Activated CD4-positive, alpha-beta memory T cell treated with anti-CD3 and anti-CD28 coated beads for 36 hours (primary cell): ENCODE measurements at places on chromosomes 1 and 21.
A peak's percentile ranks its signal among the peaks of the same experiment; 100 is the strongest.

GRCh38 chr1:11499601-11500331 lies 20.8 kb downstream of the DISP3 start:
- H3K4me3 ChIP-seq: no peak overlapping the region
- no peak overlapping the region for H3K27ac ChIP-seq
- peaks cover 10% of the 10 kb centered on the region for H3K27me3 ChIP-seq
- no peak for DNase-seq

- peaks cover 7% of the 10 kb centered on the region for H3K27me3 ChIP-seq
- H3K27ac ChIP-seq: no peak overlapping the region
- DNase-seq: no peak
- H3K36me3 ChIP-seq: no peaks in the 10 kb centered on the region
Measured at GRCh38 chr1:232868793-232869491, 63.7 kb downstream of the MAP10 start.

- no peak overlapping the region for H3K4me3 ChIP-seq
- DNase-seq: no peak
- peaks cover 11% of the 10 kb centered on the region for H3K27me3 ChIP-seq
- H3K27ac ChIP-seq: no peak overlapping the region
- H3K4me1 ChIP-seq: no peaks in the 10 kb centered on the region
Measured at GRCh38 chr1:29648026-29648425, 411.7 kb downstream of the PTPRU start.

GRCh38 chr1:86064899-86065298 lies 91.7 kb downstream of the COL24A1 start:
- H3K36me3 ChIP-seq: no peaks in the 10 kb centered on the region
- no peak overlapping the region for H3K27ac ChIP-seq
- no peak for DNase-seq
- no peak overlapping the region for H3K4me3 ChIP-seq
- no peaks in the 10 kb centered on the region for H3K27me3 ChIP-seq

DNA sequence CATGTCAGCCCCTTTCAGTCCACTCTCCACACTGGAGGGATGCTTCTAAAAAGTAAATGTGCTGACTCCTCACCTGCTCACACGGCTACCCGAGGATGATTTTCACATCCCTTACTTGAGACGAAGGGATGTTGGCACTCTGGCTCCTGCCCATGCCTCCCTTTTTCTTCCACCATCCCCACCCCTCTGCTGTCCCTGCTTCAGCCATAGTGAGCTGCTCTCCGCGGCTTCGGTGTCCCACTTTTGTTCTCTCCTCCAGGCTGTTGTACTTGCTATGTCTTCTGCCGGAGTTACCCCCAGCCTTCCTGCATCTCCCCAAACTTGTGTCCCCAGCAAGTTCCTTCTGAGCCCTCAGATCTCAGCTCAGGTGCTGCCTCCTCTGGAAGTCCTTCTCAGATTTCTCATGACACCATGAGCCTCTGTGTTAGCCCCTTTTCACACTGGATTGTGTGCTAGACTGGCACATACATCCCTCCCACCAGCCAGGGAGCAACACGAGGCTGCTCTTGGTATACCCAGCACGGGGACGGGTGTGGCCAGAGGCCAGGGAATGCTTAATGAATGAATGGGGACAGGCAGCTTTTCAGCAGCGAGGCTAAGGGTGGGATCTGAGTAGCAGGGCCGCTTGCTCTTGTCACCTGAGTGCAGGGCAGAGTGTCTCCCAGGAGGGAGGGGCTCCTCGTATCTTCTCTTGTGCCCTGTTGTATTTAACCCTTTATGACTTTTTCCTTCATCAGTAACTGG lies 1.3 kb downstream of the ACOT11 start:
- DNase-seq: no peak
- H3K27ac ChIP-seq: no peak overlapping the region
- no peaks in the 10 kb centered on the region for H3K36me3 ChIP-seq
- H3K4me3 ChIP-seq: no peak overlapping the region
- no peaks in the 10 kb centered on the region for H3K4me1 ChIP-seq

- H3K36me3 ChIP-seq: peaks cover 3% of the 10 kb centered on the region
- H3K4me3 ChIP-seq: no peak overlapping the region
- peaks cover 6% of the 10 kb centered on the region for H3K27me3 ChIP-seq
- H3K27ac ChIP-seq: no peak overlapping the region
- DNase-seq: peak; percentile 23
Measured at GRCh38 chr1:183962903-183963302, 74.6 kb downstream of the COLGALT2 start.

GRCh38 chr1:54229281-54229891 lies 29.4 kb downstream of the MRPL37 start:
- H3K4me1 ChIP-seq: peaks cover 39% of the 10 kb centered on the region
- no peaks in the 10 kb centered on the region for H3K27me3 ChIP-seq
- peak; percentile 62 for DNase-seq
- peak overlapping the region; percentile 11 for H3K27ac ChIP-seq

DNA sequence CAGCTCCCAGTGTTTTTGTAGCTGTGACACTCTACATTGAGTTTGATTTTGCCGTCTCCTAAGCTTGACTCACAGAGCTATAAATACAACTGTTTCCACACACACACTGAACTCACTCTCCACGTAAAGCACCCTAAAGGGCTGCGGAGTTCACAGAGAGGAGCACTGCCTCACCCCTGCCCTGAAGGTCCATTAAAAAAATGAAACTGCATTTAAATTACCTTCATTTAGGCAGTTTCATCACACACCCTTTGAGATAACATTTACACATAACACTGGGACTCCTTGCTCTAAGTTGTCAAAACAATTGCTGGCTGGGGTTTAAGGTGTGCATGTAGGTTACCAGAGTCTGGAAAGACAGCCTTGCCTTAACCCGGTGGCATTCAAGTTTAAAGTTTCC lies 137.1 kb upstream of the MAGI3 start:
- DNase-seq: no peak
- H3K27me3 ChIP-seq: peaks cover 5% of the 10 kb centered on the region
- H3K4me3 ChIP-seq: no peak overlapping the region
- no peak overlapping the region for H3K27ac ChIP-seq

DNA sequence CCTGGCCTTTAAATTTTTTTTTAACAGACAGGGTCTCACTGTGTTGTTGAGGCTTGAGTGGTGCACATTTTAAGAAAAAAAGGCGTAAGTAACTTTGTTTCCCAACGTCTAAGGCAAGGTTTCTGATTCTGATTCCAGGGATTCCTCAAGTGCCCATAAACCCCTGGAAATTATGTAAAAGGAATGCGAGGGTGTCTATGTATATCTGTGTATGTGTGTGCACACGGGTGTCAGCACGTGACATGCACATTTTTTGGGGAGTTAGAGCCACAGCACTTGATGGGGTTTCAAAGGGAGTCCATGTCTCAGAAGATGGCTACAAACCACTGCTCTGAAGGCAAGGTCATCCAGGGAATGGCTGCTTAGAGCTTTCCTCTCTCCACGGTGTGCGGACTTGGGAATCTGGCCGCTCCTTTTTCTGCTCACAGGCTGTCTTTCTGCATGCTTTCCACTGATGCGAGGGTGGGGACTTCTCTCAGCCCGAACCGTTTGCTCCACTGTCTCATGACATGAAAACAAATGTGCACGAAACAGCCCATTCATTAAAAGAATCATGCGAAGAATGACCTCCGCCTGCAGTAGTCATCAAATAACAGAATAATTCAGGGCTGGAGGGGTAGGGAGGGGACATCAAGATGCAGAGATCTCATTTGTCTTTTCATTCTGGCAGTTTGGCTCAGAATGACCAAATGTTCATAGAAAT lies 18.7 kb upstream of the RERE start:
- H3K36me3 ChIP-seq: no peaks in the 10 kb centered on the region
- no peaks in the 10 kb centered on the region for H3K27me3 ChIP-seq
- no peak overlapping the region for H3K27ac ChIP-seq

- H3K36me3 ChIP-seq: no peaks in the 10 kb centered on the region
- no peak overlapping the region for H3K27ac ChIP-seq
- no peaks in the 10 kb centered on the region for H3K27me3 ChIP-seq
- H3K4me1 ChIP-seq: peaks cover 5% of the 10 kb centered on the region
- H3K4me3 ChIP-seq: no peak overlapping the region
Measured at GRCh38 chr1:103448560-103448959, 76.9 kb upstream of the RNPC3 start.

DNA sequence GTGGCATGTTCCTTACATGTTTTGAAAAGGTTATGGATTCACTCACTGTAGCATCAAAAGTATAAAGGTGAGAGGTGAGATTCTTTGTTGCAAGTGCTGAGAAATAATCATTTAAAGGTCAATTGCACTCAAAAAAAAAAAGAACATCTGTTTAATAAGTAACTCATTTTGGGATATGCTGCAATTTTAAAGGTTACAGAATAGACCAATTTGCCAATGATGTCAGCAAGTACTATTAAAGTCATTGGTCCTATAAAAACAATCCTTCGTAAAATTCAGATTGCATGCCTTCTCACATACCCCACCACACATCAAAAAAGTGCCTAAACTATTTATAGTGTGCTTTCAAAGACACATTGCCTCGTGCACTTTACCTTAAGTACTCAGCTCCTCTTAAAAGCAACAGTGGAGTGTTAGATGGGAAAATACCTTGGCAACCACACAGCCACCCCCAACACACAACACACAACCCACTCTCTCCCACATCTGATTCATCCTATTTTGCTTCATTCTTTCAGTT lies 218.2 kb upstream of the ADGRL2 start:
- no peak overlapping the region for H3K27ac ChIP-seq
- no peak overlapping the region for H3K4me3 ChIP-seq
- peak; percentile 10 for DNase-seq
- no peaks in the 10 kb centered on the region for H3K4me1 ChIP-seq

GRCh38 chr1:109264379-109264755 lies 15.0 kb downstream of the CELSR2 start:
- no peaks in the 10 kb centered on the region for H3K36me3 ChIP-seq
- H3K4me3 ChIP-seq: no peak overlapping the region

GRCh38 chr21:31870472-31871193 lies 2.2 kb upstream of the HUNK start:
- H3K4me1 ChIP-seq: peaks cover 6% of the 10 kb centered on the region
- no peak for DNase-seq

DNA sequence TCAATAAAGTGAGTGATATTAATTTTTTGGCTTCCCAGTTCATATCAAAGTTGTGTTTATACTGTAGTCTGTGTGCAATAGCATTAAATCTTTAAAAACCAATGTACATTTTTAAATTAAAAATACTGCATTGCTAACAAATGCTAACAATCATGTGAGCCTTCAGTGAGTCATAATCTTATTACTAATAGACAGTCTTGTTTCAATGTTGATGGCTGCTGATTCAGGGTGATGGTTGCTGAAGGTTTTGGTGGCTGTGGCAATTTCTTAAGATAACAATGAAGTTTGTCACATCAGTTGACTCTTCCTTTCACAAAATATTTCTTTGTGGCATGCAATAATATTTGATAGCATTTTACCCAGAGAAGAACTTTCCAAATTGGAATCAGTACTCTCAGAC lies 109.0 kb downstream of the ZMYM4 start:
- no peaks in the 10 kb centered on the region for H3K4me1 ChIP-seq
- no peaks in the 10 kb centered on the region for H3K27me3 ChIP-seq
- no peak overlapping the region for H3K4me3 ChIP-seq
- no peak for DNase-seq

DNA sequence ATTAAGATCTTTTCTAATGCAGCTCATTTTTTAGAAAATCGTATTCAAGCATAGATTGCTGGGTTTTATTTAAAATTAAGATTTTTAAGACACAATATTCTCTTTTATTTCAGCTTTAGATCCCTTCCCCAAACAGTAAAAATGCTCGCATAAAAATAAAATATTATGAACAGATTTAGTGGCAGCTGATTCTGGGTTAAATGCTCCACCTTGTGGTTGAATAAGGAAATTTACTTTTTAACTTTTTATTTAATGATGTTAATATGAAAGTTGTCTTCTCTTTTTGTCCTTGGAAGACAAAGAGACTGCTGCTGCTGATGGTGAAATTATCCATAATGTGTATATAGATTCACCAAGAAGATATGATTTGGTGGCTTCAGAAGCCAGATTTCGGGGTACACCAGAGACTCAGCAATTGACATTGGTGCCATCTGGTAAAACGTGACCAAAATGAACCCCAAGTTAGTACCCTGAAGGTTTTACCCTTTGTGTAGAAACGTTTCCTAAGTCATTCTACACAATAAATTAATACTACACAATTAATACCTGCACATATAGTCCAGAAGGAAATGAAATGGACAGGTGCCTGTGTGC lies 128.0 kb downstream of the ADAMTS1 start:
- no peaks in the 10 kb centered on the region for H3K36me3 ChIP-seq
- H3K4me1 ChIP-seq: no peaks in the 10 kb centered on the region
- H3K4me3 ChIP-seq: no peak overlapping the region
- no peak overlapping the region for H3K27ac ChIP-seq
- H3K27me3 ChIP-seq: peaks cover 2% of the 10 kb centered on the region
- DNase-seq: no peak

DNA sequence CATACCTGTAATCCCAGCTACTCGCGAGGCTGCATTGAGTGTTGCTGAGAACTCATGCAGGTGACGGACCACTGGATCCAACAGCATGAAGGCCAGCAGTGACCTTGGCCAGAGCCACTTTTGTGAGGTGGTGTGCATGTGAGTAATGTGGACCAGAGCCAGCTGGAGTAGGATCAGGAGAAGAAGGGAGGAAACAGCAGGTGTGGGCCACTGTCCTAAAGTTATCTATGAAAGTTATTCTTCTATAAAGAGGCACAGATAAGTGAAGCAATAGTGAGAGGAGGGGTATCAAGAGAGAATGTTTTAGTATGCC lies 47.8 kb downstream of the TCP10L start:
- H3K27me3 ChIP-seq: no peaks in the 10 kb centered on the region
- H3K36me3 ChIP-seq: no peaks in the 10 kb centered on the region
- H3K4me1 ChIP-seq: peaks cover 5% of the 10 kb centered on the region
- no peak for DNase-seq
- no peak overlapping the region for H3K4me3 ChIP-seq
- no peak overlapping the region for H3K27ac ChIP-seq

- no peak for DNase-seq
- H3K27ac ChIP-seq: no peak overlapping the region
- H3K36me3 ChIP-seq: no peaks in the 10 kb centered on the region
- no peaks in the 10 kb centered on the region for H3K4me1 ChIP-seq
Measured at GRCh38 chr21:37557261-37557950, 190.8 kb downstream of the DYRK1A start.

DNA sequence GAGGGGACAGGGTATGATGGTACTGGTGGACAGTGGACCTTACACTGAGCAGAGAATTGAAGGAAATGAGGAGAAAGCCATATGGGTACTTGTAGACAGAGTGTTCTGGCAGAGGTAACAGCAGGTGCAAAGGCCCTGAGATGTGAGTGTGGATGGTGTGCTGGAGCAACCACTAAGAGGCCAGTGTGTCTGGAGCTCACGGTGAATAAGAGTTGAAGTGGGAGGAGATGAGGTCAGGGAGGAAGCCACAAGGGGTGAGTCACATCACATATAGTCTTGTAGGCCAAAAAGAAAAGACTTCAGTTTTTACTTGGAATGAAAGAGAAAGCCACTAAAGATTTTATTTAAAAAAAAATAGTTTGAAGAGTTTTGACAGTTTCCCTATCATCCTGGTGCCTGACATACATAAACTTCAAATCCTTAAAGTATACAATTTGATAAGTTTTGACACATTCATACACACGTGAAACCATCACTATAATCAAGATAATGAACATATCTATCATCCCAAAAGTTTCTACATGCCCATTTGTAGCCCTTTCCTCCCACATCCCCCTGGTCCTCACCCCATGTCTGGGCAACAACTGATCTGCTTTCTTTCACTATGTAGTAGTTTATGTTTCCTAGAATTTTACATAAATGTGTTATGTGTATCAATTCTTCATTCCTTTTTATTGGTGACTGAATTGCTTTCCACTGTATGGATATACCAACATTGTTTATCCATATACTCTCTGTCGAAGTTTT lies 148.4 kb downstream of the GPATCH2 start:
- H3K4me3 ChIP-seq: no peak overlapping the region
- no peaks in the 10 kb centered on the region for H3K27me3 ChIP-seq
- H3K4me1 ChIP-seq: peaks cover 23% of the 10 kb centered on the region
- H3K27ac ChIP-seq: peak overlapping the region; percentile 55
- peaks cover 35% of the 10 kb centered on the region for H3K36me3 ChIP-seq
- peak; percentile 82 for DNase-seq
